Islet precursor cell (in vitro differentiated cells): ENCODE measurements at places on chromosomes 11 and 22.

DNA sequence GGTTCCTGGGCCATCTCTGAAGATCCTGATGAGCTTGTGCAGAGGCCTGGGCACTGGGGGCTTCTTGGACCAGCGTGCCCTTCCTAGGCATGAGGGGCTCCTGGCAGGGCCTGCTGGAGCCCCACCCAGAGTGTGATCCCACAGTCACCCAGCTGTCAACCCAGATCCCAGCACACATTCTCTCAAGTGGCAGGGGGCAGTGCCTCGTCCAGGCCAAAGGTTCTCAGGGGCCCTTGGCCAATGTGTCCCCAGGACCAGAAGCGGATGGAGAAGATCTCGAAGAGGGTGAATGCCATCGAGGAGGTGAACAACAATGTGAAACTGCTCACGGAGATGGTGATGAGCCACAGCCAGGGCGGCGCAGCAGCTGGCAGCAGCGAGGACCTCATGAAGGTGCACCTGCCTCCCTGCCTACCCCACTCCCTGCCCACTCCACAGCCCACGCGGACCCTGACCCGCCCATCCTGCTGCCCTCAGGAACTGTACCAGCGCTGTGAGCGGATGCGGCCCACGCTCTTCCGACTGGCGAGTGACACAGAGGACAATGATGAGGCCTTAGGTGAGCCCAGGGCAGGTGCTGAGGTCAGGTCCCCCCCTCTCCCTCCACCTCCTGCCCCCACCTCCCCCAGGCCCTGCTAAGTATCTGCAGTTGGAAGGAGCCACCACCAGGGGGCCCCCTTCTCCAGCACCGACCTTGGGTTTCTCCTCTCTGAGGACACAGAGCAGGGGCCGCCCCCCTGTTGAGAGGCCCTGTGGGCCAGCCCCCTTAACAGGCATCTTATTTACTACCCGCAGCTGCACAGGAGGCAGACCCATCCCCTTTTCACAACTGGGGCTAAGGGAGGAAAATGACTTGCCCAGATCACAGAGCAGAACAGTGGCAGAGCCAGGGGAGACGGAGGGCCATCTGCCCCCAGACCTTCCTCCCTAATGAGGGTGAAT lies 14.7 kb downstream of the GGA1 start:
- DNase-seq = peak; percentile 80

DNA sequence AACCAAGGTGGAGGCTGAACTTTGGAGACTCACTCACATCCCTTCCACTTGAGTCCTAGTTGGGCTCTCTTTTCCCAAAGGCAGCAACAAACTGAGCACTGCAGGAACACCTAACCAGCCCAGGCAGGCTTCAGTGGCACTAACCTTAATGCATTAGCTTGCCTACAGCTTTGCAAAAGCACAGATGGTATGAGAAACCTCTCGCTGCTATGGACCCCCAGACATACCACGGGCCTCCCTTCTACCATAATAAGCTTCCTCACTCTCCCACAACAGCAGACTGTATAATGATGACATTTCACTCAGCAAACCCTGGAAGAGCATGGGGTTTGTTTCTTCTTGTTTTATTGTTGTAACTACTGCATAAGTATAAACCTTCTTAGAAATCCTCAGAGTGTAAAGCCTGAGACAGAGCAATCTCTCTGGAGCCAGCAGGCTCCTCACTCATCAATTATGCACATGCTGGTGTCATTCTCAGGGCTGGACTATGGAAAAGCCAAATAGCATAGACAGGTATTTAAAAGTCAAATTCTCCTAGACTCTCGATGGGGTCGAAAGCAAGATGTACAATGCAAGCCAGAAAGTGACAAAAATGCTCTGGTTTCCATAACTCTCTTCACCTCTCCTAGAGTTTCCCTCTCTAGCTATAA lies 167.6 kb downstream of the NXPE2 start:
- DNase-seq = no peak

DNA sequence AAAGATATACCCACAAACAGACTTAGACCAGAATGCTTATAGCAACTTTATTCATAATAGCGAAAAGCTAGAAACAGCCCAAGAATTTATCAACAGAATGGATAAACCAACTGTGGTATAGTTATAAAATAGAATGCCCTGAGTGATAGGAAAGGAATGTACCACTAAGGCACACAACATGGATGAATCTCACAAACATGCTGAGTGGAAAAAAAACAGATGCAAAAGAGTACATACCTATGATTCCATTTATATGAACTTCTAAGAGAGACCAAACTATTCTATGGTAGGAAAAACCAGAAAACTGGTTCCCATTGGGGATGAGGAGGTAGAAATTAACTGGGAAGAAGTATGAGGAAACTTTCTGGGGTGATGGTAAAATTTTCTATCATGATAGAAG lies 40.4 kb upstream of the GRIK4 start:
- no peak for DNase-seq

- no peak for DNase-seq
Measured at GRCh38 chr11:94790661-94791180, 22.6 kb downstream of the AMOTL1 start.

GRCh38 chr22:50676180-50676636 lies 3.6 kb downstream of the SHANK3 start:
- peak; percentile 35 for DNase-seq

- no peak for DNase-seq
Measured at GRCh38 chr22:20423008-20423905, 14.4 kb downstream of the SCARF2 start.

DNA sequence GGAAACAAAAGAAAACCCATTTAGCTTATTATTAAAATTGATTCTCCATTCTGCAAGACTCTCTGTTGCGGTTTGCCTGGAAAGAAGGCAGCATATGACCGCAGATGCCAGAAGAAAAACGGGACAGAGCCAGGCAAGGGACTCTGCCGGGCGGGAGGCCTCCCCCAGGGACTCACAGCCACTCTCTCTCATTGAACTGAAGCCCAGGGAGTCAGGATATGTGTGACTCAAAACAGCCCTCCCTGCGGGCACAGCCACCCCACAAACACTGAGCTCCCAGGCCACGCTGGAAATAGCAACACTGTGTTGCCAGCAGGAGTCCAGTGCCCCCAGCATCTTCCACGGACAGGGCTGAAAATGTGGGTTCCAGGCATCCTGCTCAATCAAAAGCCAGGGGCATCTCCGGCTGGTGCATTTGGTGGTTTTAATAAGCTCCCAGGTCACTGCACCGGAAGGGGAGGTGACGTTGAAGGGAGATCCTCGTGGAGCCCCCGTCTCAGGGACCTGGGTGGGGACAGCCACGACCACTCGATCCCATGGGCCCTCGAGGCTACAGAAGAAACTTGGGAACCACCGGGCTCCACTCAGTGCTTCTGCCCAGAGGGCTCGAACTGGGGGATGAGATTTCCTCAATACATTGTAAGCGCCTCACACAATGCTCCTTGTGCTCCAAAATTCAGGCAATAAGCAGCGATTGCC lies 624.5 kb downstream of the TBC1D22A start:
- no peak for DNase-seq

DNA sequence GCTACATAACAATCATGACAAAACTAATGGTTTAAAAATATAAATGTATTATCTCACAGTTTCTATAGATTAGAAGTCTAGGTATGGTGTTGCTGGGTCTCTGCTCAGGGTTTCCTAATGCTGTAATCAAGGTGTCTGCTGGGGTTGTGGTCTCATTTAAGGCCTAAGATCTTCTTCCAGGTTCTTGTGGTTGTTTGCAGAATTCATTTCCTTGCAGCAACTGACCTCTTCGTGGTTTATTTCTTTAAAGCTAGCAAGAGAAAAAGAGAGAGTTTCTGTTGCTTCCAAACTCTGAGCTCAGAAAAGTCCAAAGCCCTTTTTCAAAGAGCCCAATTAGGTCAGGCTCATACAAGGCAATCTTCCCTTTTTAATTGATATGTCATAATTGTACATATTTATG lies 452.7 kb upstream of the CCDC179 start:
- no peak for DNase-seq

DNA sequence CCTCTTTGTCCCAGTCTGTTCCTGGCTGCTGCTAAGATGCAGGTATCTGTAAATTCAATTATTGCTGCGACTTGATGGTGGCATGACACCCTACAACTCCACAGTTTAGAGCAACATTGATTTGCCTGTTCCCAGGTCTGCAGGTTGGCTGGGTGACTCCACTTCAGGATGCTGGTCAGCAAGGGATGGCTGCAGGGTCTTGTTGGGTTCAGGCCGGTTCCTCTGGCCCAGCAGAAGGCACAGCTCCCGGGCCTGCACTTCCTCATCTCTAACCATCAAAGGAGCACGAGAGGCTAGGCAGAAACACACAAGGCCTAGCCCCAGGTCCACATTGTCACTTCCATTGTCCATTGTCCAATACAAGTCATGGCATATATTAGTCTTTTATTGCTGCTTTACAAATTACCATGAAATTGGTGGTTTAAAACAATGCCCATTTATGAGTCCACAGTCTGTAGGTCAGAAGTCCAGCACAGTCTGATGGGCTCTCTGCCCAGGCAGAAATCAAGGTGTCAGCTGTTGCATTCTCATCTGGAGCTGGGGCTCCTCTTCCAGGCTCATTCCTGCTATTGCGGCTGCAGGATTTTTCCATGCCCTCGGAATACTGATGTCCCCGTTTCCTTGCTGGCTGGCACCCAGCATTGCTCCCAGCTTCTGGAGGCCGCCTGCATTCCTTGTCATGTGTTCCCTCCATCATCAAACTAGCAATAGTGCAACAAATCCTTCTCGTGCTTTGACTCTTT lies 96.6 kb upstream of the LMO1 start:
- no peak for DNase-seq

GRCh38 chr11:125016413-125016812 lies 46.7 kb upstream of the SLC37A2 start:
- no peak for DNase-seq

- no peak for DNase-seq
Measured at GRCh38 chr11:75341612-75342011, 9.8 kb downstream of the ARRB1 start.

GRCh38 chr11:113278481-113278880 lies 35.9 kb upstream of the TTC12 start:
- no peak for DNase-seq

- no peak for DNase-seq
Measured at GRCh38 chr11:108890482-108891105, 225.7 kb downstream of the DDX10 start.

- no peak for DNase-seq
Measured at GRCh38 chr22:43482318-43482625, 70.5 kb downstream of the MPPED1 start.

DNA sequence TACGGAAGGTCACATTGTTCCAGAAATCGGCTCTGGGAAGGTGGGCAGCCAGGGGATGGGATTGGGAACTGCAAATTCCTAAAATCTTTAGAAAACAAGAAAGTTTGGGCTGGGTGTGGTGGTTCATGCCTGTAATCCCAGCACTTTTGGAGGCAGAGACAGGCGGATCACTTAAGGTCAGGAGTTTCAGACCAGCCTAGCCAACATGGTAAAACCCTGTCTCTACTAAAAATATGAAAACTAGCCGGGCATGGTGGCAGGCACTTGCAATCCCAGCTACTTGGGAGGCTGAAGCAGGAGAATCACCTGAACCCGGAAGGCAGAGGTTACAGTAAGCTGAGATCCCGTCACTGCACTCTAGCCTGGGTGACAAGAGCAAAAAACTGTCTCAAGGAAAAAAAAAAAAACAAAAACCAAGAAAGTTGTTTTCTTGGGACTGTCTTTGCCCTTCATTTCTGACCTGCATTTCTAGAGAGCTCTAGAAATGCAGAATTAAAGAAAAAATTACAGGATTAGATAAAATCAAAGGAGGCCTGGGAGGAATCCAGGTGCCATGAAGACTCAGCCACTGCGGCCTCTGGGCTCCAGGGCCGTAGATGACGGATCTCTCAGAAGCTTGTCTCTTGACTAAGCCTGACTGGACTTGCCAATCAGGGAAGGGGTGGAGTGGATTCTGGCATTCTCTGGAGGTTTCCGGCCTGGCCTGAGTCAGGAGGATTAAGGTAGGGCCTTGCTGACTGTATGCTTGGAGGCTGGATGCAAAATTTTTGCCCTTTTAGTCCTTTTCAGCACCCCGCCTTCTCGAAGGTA lies 5.3 kb upstream of the MALAT1 start:
- DNase-seq = peak; percentile 98

GRCh38 chr11:128905345-128906184 lies 14.4 kb downstream of the KCNJ5 start:
- DNase-seq = peak; percentile 81

DNA sequence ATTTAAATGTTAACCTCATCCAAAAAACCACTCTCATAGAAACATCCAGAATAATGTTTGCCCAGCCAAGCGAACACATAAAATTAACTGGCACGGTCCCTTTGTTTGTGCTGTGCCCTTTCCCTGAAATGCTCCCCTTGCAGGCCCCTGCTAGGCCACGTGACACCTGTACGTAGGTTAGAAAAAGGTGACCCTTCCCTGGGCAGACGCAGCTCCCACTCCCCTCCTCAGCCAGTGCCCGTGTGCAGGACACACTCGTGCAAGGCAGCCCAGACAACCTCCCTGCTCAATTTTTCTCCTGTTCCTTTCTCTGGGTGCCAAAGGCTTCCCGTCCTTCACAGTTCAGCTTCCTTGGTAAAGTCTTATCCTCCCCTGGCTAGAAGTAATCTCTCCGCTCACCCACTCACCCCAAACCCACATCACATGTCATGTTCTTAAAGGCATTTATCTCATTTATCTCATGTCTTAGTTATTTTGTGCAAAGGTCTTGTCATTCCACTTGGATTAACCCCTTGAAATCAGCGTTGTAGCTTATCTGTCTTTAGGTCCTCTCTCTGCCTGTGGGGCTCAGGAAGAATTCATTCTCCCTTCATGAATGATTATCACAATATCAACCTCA lies 20.7 kb downstream of the FAM83F start:
- DNase-seq = no peak
